Activated CD4-positive, alpha-beta memory T cell treated with anti-CD3 and anti-CD28 coated beads for 36 hours (primary cell): ENCODE measurements at places on chromosomes 4 and X. TPM values are rescaled to one million over a fixed set of nuclear protein-coding genes. Genes with fewer than 3 reads are reported as not detected.

The GPC4 gene
- not detected for total RNA-seq

The SLC6A8 gene
- 0.95 TPM for total RNA-seq

The ANOS1 gene
- total RNA-seq: not detected

The MAGEA12 gene
- total RNA-seq: not detected

The SLC4A4 gene
- total RNA-seq: 0.43 TPM

The SMIM43 gene
- total RNA-seq: not detected

The CSAG3 gene
- total RNA-seq: 1.3 TPM

The DCAF12L1 gene
- not detected for total RNA-seq

The ZNF630 gene
- total RNA-seq: 1.5 TPM

The FANCB gene
- 16.2 TPM for total RNA-seq

The SPATA18 gene
- total RNA-seq: not detected

The UNC5C gene
- not detected for total RNA-seq

The CPE gene
- not detected for total RNA-seq

The EDA2R gene
- 1.1 TPM for total RNA-seq

The SLITRK2 gene
- not detected for total RNA-seq

The IBSP gene
- total RNA-seq: not detected

The F11 gene
- total RNA-seq: not detected

The LUZP4 gene
- not detected for total RNA-seq

The GLUD2 gene
- total RNA-seq: 1.3 TPM

The CCKAR gene
- not detected for total RNA-seq

The GCNA gene
- 3.4 TPM for total RNA-seq

The NDST3 gene
- not detected for total RNA-seq

The PNCK gene
- not detected for total RNA-seq

The CD38 gene
- 12.0 TPM for total RNA-seq

The EVC2 gene
- 1.7 TPM for total RNA-seq

The BMPR1B gene
- total RNA-seq: not detected

The WDR44 gene
- total RNA-seq: 9.2 TPM

The RAB40A gene
- total RNA-seq: 0.10 TPM

The SPIN2A gene
- 0.48 TPM for total RNA-seq

The MAGEB1 gene
- total RNA-seq: not detected

The ZGRF1 gene
- 32.9 TPM for total RNA-seq

The TMEM185A gene
- total RNA-seq: 10.5 TPM

The SULT1B1 gene
- total RNA-seq: 0.76 TPM

The RGS12 gene
- 8.6 TPM for total RNA-seq

The GSTCD gene
- 16.7 TPM for total RNA-seq

The RTL3 gene
- total RNA-seq: not detected

The PCDH7 gene
- total RNA-seq: not detected

The NAA11 gene
- total RNA-seq: not detected

The KLHL13 gene
- total RNA-seq: 0.07 TPM

The MAOB gene
- 0.27 TPM for total RNA-seq

The PORCN gene
- total RNA-seq: 7.7 TPM

The DSPP gene
- total RNA-seq: not detected

The ETNPPL gene
- total RNA-seq: not detected

The MAGEA10 gene
- total RNA-seq: not detected

The NDP gene
- total RNA-seq: not detected

The PLAC1 gene
- total RNA-seq: not detected

The MAGEA6 gene
- total RNA-seq: not detected

The LPAR4 gene
- not detected for total RNA-seq
